Tongue (tissue), 3 donors: ENCODE measurements at places on chromosomes 7 and 10. TPM values are rescaled to one million over a fixed set of nuclear protein-coding genes. Genes with fewer than 3 reads are reported as not detected.

DNA sequence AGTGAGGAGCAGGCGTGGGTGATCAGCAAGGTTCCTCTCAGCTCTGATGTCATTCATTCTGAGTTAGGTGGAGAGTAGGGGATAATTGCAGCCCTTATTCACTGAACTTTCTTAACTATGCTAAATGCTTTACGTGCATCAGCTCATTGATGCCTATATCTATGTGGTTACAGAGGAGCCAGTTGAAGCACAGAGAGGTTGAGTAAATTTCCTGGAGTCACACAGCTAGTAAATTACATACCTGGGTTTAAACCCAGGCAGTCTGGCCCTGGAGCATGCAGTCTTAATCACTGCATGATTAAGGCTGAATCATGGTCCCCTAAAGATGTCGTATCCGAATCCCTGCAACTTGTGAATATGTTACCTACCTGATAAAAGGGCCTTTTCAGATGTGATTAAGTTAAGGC is 99.6 kb downstream of the GRK5 start:
- no peak for DNase-seq

DNA sequence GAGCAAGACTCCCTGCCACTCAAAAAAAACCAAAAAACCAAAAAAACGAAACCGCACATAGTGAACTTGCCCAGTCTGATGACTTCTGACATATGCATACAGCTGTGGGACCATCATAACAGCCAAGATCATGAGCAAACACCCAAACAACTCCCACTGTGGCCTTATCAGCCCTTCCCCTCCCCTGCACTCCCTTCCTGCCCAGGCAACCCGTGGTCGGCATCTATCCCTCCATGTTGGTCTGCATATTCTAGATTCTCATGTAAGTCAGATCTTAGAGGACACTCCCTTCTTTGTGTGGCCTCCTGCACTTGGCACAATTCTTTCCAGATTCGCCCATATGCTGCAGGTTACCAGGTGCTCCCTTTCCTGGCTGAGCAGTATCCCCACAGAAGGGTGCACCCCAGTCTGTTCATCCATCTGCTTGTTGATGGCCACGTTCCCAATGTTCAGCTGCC is 72.8 kb downstream of the GNA12 start:
- no peak for DNase-seq

GRCh38 chr7:2853147-2853546 is 9.0 kb upstream of the GNA12 start:
- DNase-seq: no peak

The TMEM184A gene
- 22.1 TPM for total RNA-seq

The RARRES2 gene
- 35.5 TPM for total RNA-seq

The CHST3 gene
- 29.6 TPM for total RNA-seq

DNA sequence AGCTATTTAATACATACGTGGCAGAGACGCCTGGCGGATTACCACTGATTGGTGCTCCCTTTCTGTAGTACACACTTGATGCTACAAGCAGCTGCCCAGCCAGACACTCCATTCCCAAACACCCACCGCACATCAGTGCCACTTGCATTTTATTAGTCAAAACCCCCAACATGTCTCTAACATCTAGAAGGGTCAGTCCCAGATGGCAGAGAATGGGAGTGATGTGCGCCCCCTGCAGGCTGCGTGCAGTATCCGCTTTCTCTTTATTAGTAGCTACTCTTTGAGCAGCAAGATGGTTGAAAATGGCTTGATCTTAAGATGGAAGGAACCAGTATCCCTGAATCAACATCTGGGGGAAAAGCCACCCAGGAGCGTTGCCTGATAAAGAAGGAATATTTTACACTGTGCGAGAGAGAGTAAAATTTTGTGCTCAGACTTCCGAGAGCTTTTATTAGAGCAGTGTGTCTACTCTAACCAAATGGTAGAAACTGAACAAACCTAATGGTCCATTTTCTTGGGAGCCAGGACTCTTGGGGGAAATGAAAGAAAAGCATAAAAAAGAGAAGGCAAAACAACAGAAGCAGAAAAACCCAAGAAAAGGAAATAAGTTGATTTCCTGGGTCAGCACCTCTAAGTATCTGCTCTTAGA is 78.3 kb downstream of the ST8SIA6 start:
- no peak for DNase-seq

DNA sequence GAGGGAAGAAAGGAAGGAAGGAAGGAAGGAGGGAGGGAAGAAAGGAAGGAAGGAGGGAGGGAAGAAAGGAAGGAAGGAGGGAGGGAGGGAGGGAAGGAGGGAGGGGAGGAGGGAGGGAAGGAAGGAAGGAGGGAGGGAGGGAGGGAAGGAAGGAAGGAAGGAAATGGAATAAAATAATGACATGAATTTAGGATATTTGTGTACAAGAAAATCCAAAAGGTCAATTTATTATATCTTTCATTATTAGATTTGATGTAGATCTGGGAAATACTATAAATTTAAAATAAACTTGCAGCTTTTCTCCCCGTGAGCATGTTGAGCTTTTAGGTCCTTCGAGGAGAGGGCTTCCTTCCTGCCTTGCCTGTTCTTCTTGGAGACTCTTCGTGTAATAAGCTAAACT is 398.6 kb upstream of the NRP1 start:
- DNase-seq: no peak

- no peak for DNase-seq
Observed at GRCh38 chr10:44972874-44973306, 5.7 kb downstream of the DEPP1 start.
